Dorsolateral prefrontal cortex (tissue), 122 donors: ENCODE measurements at places on chromosomes 5 and 9. TPM values are rescaled to one million over a fixed set of nuclear protein-coding genes. Genes with fewer than 3 reads are reported as not detected.

Gene DOK3
- total RNA-seq: 14.0 TPM

Gene SLC4A9
- 1.7 TPM for total RNA-seq

Gene PCDHGA8
- 7.7 TPM for total RNA-seq

Gene SLCO4C1
- 1.4 TPM for total RNA-seq

GRCh38 chr9:121447321-121447834 lies 52.3 kb downstream of the GGTA1 start:
- DNase-seq: no peak

DNA sequence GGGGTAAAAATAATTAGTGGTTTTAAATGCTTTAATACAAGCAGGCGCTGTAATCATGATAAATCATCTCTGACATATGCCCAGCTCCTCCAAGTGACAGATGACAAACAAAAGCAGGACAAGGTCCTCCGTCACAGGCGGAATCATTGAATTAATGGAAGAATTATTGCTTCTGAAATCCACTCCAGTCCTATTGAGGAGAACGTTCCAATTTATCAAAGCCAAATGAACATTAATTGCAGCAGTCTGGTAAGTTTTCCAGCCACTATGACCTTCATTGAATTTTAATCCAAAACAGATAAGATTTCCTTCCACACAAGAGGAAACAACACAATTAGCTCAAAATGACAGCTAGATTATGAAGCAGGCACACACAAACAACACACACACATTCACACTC lies 136.8 kb downstream of the ASTN2 start:
- DNase-seq: no peak

DNA sequence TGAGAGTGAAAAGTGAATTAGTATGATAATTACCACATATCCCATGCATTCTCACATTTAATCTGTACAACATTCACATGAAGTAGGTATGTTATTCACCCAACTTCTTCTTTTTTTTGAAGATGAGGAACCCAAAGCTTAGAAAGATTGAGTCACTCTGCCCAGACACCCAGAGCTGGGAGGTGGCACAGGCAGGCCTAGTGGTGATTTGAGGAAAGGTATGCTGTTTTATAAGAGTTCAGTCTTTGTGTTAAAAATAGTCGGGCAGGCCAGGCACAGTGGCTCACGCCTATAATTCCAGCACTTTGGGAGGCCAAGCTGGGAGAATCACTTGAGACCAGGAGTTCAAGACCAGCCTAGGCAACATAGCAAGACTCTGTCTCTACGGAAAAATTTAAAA lies 285.3 kb downstream of the NR3C1 start:
- no peak for DNase-seq

DNA sequence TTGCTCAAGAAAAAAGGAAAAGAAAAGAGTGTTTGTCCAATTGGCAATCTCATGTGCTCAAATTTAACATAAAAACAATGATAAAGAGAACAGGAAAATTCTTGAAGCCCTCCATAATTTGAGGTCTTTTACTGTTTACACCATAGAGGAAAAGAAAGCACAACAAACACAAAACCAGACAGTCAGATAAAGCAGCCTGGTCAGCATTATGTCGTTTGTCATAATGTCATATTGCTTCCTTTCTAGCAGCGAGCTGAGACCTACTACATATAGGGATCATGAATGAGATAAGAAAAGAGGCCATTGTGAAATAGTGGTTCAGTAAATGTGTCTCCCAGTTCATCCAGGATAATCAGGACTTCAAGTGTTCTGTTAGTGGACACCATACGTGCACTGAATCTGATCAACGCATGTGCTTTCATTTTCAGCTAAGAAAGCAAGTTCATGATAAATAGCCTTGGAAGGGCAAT lies 64.7 kb upstream of the SELENOP start:
- DNase-seq: no peak

DNA sequence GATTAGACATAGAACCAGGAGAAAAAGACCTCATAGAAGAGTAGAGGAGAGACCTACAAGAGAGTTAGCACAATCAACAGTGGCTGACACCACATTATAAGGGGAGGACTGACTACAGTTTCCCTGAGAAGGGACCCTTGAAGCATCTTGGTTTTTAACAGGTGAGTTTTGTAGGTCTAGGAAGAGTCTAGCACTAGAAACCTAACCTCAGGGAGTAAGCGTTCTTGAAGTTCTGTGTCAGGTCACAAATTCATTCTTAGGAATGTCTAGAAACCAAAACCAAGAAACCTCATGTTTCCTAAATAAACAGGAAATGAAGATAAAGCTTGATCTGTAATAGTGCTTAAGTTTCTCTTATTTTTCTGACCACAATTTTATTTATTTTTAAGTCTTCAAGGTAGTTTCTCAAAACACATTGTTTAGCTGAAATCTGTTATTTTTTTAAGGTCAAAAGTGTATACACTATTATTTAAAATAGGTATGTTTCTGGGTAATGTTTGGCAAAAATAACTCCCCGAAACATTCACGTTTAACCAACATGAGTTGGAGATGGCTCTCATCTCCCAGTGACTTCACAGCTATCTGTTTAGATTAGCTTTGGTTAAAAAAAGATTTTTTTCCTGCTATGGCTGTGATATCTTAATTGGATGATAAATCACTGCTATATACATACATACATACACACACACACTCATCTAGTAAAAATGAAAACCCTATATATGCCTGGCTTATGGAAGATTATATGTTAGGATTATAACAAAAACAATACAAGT lies 37.1 kb downstream of the MAP3K1 start:
- DNase-seq: no peak

GRCh38 chr9:70668751-70669150 lies 254.3 kb upstream of the KLF9 start:
- no peak for DNase-seq
